ENCODE measurements at places on chromosomes 16 and 17.

GRCh38 chr16:8374586-8375231, 215.6 kb downstream of the TMEM114 start:
- no peak for DNase-seq

GRCh38 chr17:8392674-8393469, 4.8 kb downstream of the RNF222 start:
- DNase-seq = no peak

DNA sequence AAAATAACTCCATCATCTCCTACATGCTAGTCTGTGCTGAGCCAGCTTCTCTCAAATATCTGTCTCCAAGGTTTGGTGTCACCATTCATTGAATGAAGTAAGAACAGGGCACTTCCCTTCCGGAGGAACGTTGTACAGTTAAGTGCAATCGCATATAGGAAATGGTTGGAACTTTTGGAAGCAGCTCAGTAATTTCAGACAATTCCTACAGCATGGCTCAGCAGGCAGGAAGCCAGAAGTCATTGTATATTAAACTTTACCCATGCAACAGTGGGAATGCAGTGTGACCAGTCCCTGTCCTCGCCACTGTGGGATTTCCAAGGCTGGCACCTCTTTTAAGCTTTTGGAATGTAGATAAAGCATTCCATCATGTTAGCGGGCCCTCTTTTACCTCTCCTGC, 51.1 kb upstream of the MYH2 start:
- no peak for DNase-seq

DNA sequence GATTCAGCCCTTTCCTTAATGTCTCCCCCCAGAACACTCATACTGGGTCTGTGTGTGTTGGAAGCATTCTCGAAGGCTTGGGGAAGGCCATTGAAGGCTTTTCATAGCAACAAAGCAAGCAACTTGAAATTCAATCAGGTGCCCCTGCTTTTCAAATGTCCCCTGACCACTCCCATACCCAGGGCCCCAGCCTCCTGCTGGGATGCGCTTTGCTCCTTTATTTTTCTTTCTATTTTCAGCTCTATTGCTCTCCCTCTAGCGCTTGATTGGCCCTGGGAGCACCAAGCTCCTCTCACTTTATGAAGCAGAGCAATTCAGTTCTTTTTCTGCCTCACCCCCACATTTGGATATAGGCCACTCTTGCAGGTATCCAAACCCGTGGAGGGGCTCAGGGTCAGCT, 92.0 kb downstream of the WSCD1 start:
- no peak for DNase-seq

- DNase-seq = no peak
These were observed 5.1 kb upstream of the CALCOCO2 start for GRCh38 chr17:48825446-48826381.

DNA sequence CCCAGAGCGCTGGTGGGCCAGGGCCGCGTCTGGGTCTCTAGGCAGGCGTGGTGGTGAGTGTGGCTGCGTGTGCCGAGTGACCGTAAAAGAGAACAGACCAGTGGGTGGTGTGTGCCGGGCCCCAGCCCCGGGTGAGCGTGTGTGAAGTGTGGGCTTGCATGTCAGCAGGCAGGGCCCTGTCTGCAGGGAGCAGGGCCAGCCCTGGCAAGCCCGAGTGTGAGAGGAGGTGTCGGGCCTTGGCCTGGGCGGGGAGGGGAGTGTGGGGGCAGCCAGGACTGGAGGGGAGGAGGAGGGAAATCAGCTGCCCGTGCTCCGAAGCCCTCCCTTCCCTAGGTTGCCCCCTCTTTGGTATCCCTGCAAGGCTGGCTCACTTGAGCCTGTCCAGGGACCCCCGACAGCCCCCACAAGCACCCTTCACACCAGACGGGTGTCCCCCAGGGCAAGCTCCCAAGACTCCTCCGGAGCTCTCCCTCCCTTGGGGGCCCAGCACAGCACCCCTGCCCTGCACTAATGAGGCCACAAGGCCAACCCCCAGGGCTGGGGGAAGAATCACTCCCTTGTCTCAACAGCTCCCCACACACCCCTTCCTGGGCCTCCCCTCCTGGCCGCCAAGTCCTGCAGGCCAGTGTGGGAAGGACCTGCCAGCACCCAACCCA, 1.9 kb downstream of the USH1G start:
- no peak for DNase-seq

All from T-helper 2 cell (primary cell).